ENCODE measurements at places on chromosomes 7 and 10. TPM values are rescaled to one million over a fixed set of nuclear protein-coding genes. Genes with fewer than 3 reads are reported as not detected.

DNA sequence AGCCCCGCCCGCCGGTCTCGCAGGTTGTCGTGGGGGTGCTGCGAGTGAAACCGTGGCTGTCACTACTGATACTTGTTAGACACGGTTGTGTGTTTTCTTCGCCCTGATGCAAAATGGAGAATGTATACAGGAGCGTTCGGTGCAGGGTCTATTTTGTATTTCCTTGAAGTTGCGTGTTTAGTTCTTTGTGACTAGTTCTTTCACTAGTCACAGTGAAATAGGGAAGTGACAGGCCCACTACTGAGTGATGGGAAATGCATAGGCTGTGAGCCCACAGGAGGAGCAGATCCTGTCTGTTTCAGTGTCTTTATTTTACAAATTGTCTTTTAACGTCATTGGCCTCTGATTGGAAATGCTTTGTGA, 675 bp downstream of the ABRAXAS2 start:
- no peak for DNase-seq

GRCh38 chr10:7199152-7199760, 211.6 kb downstream of the SFMBT2 start:
- DNase-seq = no peak

Gene TWNK
- 8.4 TPM for total RNA-seq

- DNase-seq = no peak
Observed at GRCh38 chr10:116403740-116404250, 23.9 kb upstream of the PNLIPRP3 start.

- DNase-seq = no peak
Observed at GRCh38 chr7:123594813-123595241, 6.8 kb upstream of the ASB15 start.

Gene NEBL
- total RNA-seq = 1.2 TPM

Gene NEUROG3
- not detected for total RNA-seq

- DNase-seq = no peak
Observed at GRCh38 chr10:13340626-13341376, 7.3 kb downstream of the SEPHS1 start.

Gene PRKG1
- 66.9 TPM for total RNA-seq

- no peak for DNase-seq
Observed at GRCh38 chr10:98924526-98924925, 311.1 kb downstream of the HPSE2 start.

- no peak for DNase-seq
Observed at GRCh38 chr7:156675721-156676120, 35.1 kb downstream of the RNF32 start.

- no peak for DNase-seq
Observed at GRCh38 chr7:27031289-27032172, 64.3 kb downstream of the HOXA1 start.

Gene VSTM2A
- not detected for total RNA-seq

DNA sequence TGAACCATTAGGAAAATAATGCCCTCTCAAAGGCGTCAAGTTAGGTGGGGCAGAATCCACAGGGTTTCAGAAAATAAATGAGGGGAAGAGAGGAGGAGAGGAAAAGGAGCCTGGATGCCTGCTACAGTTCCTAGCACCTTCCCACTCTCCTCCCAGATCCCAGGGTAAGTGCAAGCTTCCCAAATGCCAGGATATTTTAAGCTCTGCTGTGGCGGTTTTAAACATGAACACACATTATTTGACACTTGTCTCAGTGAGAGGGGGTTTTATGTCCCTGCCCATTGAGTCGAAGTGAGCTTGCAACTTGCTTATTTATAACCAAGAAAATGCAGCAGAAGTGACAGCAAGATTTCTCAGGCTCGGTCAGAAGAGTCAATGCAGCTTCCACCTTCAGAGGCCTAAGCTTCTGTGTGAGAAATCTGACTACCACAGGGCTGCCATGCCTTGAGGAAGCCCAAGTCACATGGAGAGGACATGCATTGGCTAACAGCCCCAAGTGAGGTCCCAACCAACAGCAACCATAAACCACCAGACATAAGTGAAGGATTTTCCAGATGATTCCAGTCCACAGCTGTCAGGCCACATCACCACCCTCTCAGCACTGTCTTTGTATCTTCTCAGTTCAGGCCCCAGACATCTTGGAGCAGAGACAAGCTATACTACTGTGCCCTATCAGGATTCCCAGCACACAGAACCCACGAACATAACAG, 17.9 kb upstream of the BMPER start:
- no peak for DNase-seq

- no peak for DNase-seq
Observed at GRCh38 chr7:106418526-106418925, 133.7 kb upstream of the NAMPT start.
